ENCODE measurements at places on chromosomes 2 and 18.

- peak; percentile 32 for DNase-seq
Observed at GRCh38 chr2:74290466-74291217, 52.6 kb downstream of the SLC4A5 start.

DNA sequence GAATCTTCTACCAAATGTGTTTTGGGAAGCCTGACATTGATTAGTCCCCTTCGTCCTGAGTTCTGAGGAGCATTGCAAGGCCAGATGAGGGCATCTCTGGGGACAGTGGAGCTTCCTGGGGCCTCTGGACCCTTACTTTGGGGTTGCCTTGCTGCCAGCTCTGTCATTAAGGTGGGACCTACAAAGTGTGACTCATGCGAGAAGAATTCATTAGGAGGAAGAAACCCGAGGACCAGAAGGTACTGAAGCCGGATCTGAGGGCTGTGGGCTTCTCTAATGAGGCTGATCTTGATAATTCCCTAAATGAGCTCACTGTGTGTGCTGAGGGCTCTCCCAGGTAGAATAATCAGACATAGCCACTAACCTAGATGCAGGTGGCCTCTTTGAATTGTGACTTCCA, 695 bp upstream of the SCYGR2 start:
- DNase-seq, result no peak

DNA sequence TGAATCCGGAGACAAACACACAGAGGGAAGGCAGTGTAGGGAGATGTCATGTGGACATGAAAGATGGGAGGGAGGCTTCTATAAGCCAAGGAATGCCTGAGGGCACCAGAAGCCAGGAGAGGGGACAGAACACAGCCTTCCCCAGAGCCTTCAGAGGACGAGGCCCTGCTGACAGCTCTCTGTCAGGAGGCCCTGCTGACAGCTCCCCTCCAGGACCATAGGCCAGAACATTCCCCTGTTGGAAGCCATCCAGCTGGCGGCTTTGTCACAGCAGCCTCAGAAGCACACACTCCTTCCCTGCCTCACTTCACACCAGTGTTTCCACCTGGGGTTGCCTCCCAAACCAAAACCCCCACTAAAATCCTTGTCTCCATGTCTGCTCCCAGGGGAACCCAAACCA, 171.3 kb upstream of the ID2 start:
- no peak for DNase-seq

- DNase-seq, result no peak
Observed at GRCh38 chr2:67733517-67733916, 329.3 kb downstream of the C1D start.

DNA sequence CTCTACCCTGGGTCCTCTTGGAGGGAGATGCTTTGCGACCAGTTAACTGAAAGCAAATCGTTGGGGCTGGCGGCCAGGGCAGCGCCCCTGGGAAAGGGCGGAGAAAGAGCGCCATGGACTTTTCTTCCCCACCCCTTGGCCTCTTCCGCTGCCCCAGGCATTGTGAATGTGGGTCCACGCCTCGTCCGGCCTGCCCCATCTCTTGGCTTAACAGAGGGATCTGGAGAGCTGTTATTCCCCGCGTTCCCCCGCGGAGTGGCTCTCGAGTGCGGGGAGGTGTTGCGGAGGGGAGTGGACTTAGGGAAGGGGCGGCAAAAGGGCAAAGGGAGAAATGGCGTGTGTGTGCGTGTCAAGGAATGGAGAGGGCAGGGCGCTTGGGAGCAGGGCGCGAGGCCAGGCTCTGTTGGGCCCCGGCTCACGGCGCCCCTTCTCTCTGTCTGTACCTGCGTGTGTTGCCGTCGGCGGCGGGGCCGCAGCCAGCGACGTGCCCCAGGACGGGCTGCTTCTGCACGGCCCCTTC, 6.6 kb downstream of the EMX1 start:
- no peak for DNase-seq

GRCh38 chr18:48735080-48735676, 196.3 kb downstream of the CTIF start:
- no peak for DNase-seq

GRCh38 chr2:208609166-208609804, 202.7 kb downstream of the PTH2R start:
- DNase-seq, result no peak

GRCh38 chr18:55152801-55153200, 193.5 kb upstream of the CCDC68 start:
- DNase-seq, result no peak

DNA sequence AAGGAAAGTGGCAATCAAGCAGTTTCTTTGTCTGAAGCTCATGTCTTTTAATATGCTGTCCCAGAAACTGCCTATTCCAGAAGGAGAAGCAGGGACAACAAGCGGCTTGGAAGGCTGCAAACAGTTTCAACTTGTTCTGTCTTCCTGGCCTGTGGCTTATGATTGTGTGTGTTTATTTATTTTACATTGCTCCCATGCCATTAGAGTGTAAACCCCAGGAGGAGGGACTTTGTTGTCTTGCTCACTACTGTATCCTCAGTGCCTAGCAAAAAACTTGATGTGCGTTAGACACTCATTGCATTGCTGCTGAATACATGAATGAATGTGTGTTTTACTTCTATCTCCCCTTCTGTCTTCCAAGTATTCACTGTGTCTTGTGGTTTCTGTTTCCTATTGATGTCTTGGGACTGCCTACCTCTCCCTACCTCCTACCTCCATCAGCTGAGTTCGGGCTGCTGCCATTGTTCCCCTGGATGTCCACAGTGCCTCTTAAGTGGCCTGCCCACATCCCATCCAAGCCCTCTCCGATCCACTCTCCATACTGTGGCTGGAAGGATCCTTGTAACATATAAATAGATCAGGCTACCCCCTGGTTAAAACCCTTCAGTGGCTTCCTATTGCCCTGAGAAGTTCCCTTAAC, 261.4 kb downstream of the DYSF start:
- DNase-seq, result no peak

- DNase-seq, result no peak
Observed at GRCh38 chr2:147094077-147094476, 750.8 kb upstream of the ACVR2A start.

- DNase-seq, result no peak
Observed at GRCh38 chr18:38481576-38481975, 916.0 kb upstream of the CELF4 start.

GRCh38 chr2:75222527-75222926, 23.2 kb upstream of the TACR1 start:
- DNase-seq, result no peak

DNA sequence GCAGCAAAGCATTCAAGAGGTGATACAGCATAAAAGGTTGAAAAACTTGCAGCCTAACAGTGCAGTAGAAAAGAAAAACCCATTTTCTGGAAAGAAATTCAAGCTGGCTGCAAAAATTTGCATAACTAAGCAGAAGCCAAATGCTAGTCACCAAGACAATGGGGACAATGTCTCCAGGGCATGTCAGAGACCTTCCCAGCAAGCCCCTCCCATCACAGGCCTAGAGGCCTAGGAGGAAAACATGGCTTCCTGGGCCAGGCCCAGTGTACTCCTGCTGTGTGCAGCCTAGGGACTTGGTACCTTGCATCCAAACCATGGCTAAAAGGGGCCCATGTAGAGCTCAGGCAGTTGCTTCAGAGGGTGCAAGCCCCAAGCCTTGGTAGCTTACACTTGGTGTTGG, 405.1 kb upstream of the CYRIA start:
- DNase-seq, result no peak

GRCh38 chr2:152481881-152482583, 147.1 kb downstream of the FMNL2 start:
- DNase-seq, result no peak

DNA sequence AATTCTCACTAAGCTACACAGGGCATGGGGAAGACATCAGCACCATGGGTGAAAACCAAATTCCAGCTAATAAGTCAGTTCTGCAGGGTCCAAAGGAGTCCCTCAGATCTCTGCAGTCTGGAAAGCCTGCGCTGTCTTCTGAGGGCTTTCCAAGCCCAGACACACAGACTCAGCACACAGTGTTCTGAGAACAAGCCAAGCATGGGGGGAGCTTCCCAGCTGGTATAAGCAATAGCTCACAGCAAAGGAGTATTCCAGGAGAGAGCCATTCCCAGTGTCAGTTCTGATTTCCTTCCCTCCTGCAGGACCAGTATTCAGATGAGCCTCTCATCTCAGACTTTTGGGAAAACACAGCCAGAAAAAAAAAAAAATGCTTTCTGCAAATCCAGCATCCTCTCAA, 370.8 kb downstream of the TNS1 start:
- DNase-seq, result no peak

DNA sequence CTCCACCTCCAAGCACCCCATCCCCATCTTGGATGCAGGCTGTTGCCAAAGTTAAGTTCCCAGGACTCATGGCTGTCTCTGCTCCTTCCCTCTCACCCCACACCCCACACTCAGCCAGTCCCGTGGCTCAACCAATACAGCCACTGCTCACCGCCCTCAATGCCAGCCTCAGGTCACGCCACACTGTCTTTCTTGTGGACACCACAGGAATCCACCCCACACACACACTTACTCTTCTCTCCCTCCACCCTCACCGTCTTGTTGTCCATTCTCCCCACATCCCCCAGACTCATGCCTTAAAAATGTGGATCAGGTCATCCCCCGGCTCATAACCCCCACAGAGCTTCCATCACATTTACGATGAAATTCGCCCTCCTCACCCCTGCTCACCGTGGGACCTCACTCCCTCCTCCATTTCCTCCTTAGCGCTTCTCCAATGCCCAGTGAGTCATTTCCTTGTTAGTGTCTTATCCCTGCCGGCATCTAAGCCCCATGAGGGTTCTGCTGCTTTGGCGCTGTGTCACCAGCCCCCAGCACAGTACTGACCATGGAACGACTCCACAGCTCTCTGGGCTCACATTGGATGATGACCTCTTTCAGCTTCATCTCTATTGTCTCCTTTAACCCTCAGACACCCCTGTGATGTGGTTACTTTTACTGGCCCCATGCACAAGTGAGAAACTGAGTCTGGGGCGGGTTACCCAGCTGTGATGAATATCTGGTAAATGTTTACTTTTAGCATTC, 13.8 kb downstream of the MLPH start:
- DNase-seq, result no peak

DNA sequence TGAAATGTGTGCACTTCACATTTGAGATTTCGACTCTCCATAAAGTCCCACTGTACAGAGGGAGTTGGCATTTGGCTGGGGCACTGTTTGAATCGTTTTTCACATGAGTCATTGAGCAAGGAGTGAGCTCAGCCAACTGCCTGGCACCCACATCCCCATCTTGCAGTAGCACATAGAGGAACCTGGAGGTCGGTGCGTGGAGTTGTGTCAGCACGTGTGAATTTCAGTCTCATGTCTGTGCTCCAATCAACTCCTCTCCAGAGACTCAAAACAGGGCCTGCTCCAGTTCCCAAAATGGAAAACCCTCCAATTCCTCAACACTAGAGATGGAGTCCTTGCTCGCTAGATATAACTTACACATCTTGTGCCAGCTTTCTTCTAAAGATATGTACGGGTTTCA, 126.8 kb upstream of the CAPN13 start:
- DNase-seq, result no peak

DNA sequence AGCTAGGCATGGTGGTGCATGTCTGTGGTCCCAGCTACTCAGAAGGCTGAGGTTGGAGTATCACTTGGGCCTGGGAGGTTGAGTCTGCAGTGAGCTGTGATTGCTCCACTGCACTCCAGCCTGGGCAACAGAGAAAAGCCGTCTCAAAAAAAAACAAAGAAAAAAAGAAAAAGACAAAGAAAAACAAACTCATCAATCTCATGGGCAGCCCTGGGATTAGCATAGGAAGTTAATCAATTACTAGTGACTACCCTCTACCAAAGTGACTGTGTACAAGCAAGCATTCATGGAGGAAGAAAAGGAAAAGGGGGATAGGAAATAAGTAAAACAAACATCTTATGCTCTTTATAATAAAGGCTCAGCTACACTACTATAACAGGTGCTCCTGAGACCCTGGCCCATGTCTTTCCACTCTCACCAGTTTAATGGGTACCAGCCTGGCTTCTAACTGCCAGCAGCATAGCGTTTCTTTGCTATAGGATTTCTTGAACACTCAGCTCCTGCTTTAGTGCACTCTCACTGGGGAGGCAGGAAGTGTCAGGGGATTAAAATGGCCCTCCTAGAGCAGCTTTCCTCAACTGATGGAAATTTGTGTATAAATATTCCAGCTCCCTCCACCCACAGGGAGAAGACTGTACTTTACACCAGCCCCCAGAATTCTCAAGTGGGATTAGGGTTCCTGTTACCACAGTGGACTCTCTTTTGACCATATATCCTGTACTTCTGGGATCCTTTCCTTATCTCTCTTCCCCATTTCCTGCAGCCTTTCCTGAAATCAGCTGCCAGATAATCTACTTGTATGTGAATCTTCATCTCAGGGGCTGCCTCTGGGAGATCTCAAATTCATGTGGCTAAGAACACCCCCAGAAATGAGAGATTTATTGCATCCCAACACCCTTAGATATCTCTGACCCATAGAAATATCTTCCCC, 91.3 kb upstream of the GLS start:
- no peak for DNase-seq

- DNase-seq, result no peak
Observed at GRCh38 chr2:170892391-170892951, 36.6 kb upstream of the GORASP2 start.

DNA sequence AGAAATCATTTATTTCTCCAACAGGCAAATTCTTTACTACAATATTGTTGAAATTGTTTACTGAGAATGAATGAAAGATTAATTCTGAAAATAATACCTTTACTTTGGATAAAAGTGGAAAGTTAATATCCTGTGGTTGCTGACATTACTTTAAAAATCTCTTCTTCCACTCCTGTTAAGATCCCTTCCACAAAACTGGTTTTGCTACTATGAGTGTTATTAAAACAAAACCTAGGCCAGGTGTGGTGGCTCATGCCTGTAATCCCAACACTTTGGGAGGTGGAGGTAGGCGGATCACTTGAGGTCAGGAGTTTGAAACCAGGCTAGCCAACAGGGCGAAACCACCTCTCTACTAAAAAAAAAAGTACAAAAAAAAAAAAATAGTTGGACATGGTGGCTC, 123.9 kb upstream of the CCDC150 start:
- DNase-seq, result no peak

DNA sequence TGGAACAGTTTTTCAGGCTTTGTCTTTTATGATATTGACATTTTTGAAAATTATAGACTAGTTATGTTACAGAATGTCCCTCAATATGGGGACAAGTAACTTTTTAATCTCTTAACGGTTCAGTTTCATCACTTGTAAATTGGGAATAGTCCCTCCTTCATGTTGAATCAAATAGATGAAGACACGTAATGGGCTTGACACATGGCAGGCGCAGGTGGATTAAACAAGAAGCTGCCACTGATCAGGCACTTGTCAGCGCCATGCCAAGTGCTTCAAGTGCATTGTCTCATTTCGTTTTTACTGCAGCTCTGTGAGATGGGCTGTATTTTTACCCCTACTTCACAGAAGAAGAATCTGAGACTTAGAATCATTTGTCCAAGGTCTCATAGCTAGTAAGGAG, 9.5 kb upstream of the SMAD4 start:
- DNase-seq, result no peak
